ENCODE measurements at places on chromosomes 1 and 21.
A peak's percentile ranks its signal among the peaks of the same experiment; 100 is the strongest.

- H3K27ac ChIP-seq = no peak overlapping the region
- no peak for DNase-seq
- peaks cover 13% of the 10 kb centered on the region for H3K4me1 ChIP-seq
Measured at GRCh38 chr1:89898150-89898549, 77.3 kb downstream of the LRRC8D start.

GRCh38 chr1:179141592-179142251 is 59.9 kb downstream of the TOR3A start:
- H3K4me1 ChIP-seq = peaks cover 5% of the 10 kb centered on the region
- DNase-seq = no peak
- no peaks in the 10 kb centered on the region for H3K36me3 ChIP-seq
- H3K27me3 ChIP-seq = no peaks in the 10 kb centered on the region
- H3K4me3 ChIP-seq = no peak overlapping the region

GRCh38 chr1:64459743-64460142 is 10.2 kb upstream of the CACHD1 start:
- no peak for DNase-seq
- H3K27ac ChIP-seq = no peak overlapping the region
- no peaks in the 10 kb centered on the region for H3K4me1 ChIP-seq
- no peaks in the 10 kb centered on the region for H3K27me3 ChIP-seq
- H3K4me3 ChIP-seq = no peak overlapping the region
- H3K36me3 ChIP-seq = no peaks in the 10 kb centered on the region

DNA sequence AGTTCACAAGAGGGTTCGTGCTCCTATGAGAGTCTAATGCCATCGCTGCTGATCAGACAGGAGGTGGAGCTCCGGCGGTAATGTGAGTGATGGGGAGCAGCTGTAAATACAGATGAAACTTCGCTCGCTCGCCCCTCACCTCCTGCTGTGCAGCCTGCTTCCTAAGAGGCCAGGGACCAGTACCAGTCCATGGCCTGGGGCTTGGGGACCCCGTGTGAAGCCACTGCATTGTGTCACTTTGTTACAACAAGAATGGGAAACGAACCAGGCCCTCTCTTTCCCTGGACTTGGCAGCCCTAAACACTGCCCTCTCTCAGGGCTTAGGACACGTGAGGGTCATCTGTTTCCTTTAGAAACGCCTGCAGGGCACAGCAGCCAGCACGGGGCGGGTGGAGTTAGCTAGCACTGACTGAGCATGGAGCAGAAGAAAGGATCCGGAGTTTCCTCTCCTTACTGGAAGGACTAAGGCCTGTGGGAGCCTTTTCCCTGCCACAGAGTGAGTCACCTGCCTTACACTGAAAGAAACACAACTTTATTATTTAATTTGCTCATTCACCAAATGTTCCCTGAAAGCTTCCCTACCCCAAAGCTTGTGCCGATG is 185.2 kb upstream of the TMEM51 start:
- H3K4me1 ChIP-seq = peaks cover 49% of the 10 kb centered on the region
- peak; percentile 85 for DNase-seq
- no peaks in the 10 kb centered on the region for H3K27me3 ChIP-seq
- H3K36me3 ChIP-seq = no peaks in the 10 kb centered on the region

- no peaks in the 10 kb centered on the region for H3K27me3 ChIP-seq
- no peaks in the 10 kb centered on the region for H3K36me3 ChIP-seq
- no peak overlapping the region for H3K27ac ChIP-seq
Measured at GRCh38 chr1:163928069-163928468, 606.3 kb downstream of the NUF2 start.

DNA sequence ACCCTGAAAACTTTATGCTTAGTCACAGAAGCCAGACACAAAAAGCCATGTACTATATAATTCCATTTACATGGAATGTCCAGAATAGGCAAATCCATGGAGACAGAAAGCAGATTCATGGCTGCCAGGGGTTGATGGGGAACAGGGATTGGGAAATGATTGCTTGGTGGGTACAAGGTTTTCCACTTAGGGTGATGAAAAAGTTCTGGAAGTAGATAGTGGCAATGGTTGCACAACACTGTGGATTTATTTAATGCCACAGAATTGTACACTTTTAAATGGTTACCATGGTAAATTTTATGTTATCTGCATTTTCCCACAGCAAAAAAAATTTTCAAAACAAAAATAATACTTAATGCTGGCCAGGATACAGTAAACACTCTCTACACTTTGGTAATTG is 40.6 kb downstream of the ENAH start:
- no peaks in the 10 kb centered on the region for H3K27me3 ChIP-seq
- no peak overlapping the region for H3K27ac ChIP-seq
- no peak overlapping the region for H3K4me3 ChIP-seq
- DNase-seq = no peak
- peaks cover 27% of the 10 kb centered on the region for H3K4me1 ChIP-seq

- no peak overlapping the region for H3K4me3 ChIP-seq
- no peak for DNase-seq
- no peaks in the 10 kb centered on the region for H3K4me1 ChIP-seq
- peaks cover 17% of the 10 kb centered on the region for H3K27me3 ChIP-seq
Measured at GRCh38 chr21:44726826-44727225, 15.5 kb upstream of the TSPEAR start.

GRCh38 chr1:167502719-167503462 is 15.4 kb downstream of the CD247 start:
- no peak overlapping the region for H3K4me3 ChIP-seq
- no peaks in the 10 kb centered on the region for H3K4me1 ChIP-seq
- H3K27ac ChIP-seq = no peak overlapping the region
- no peak for DNase-seq
- H3K36me3 ChIP-seq = no peaks in the 10 kb centered on the region

- no peaks in the 10 kb centered on the region for H3K27me3 ChIP-seq
- no peak for DNase-seq
- H3K4me1 ChIP-seq = peaks cover 29% of the 10 kb centered on the region
- H3K27ac ChIP-seq = no peak overlapping the region
- H3K36me3 ChIP-seq = no peaks in the 10 kb centered on the region
Measured at GRCh38 chr1:229209386-229209785, 61.5 kb upstream of the RAB4A start.

DNA sequence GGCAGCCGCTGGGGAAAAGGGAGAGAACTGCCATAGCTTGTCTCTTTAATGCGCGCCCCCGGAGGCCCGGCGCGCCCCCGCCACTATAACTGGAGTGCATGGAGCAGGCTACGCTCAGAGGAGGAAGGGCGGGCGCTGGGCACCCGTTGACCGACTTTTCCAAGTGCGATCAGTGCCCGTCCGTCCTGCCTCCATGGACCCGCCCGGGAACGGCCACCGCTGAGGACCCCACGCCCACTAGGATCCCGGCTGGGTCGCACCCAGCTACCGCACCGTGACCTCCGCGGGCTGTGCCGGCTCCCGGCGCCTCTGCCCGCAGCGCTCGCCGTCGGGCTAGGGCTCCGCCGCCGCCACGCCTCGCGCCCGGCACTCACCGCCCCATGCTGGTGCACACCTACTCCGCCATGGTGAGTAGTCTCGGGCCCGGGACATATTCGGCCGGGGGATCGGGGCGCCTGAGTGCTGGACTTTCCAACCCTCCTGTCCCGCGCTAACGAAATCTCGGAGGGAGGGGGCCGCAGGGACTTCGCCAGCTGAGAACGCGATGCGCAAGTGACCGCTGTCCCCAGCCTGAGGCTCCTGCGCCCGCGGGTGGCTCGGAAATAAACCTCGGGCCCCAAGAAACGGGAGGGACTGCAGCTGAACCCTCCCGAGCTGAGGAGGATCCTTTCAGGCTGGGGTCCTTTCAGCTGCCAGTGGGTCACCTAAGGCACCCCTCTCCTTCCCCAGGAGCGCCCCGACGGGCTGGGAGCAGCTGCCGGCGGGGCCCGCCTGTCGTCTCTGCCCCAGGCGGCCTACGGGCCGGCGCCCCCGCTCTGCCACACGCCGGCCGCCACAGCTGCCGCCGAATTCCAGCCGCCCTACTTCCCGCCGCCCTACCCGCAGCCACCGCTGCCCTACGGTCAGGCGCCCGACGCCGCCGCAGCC is at the start of gene TFAP2E:
TSS of gene TFAP2E (plus strand) at position 117 of the 927 bp plus-strand sequence. CDS start at position 381, 264 bp downstream.
- peaks cover 31% of the 10 kb centered on the region for H3K4me1 ChIP-seq
- DNase-seq = no peak
- peaks cover 31% of the 10 kb centered on the region for H3K27me3 ChIP-seq
- H3K36me3 ChIP-seq = no peaks in the 10 kb centered on the region
- no peak within 1 kb of the TSS for H3K27ac ChIP-seq
- peak within 1 kb of the TSS; percentile 62 for H3K4me3 ChIP-seq

- DNase-seq = no peak
- no peaks in the 10 kb centered on the region for H3K27me3 ChIP-seq
- no peak overlapping the region for H3K4me3 ChIP-seq
- H3K36me3 ChIP-seq = no peaks in the 10 kb centered on the region
- no peaks in the 10 kb centered on the region for H3K4me1 ChIP-seq
Measured at GRCh38 chr1:203422116-203422515, 53.5 kb upstream of the PRELP start.

- no peaks in the 10 kb centered on the region for H3K4me1 ChIP-seq
- DNase-seq = no peak
- no peak overlapping the region for H3K4me3 ChIP-seq
Measured at GRCh38 chr1:221439747-221440501, 302.0 kb downstream of the DUSP10 start.

GRCh38 chr1:160122978-160123495 is 7.5 kb downstream of the ATP1A2 start:
- H3K27ac ChIP-seq = no peak overlapping the region
- no peaks in the 10 kb centered on the region for H3K36me3 ChIP-seq
- H3K27me3 ChIP-seq = no peaks in the 10 kb centered on the region
- no peak overlapping the region for H3K4me3 ChIP-seq
- H3K4me1 ChIP-seq = no peaks in the 10 kb centered on the region

- H3K27me3 ChIP-seq = no peaks in the 10 kb centered on the region
- H3K36me3 ChIP-seq = no peaks in the 10 kb centered on the region
Measured at GRCh38 chr1:64915381-64916274, 50.7 kb downstream of the JAK1 start.

GRCh38 chr1:53367503-53368313 is 39.8 kb upstream of the LRP8 start:
- no peak overlapping the region for H3K4me3 ChIP-seq
- H3K4me1 ChIP-seq = no peaks in the 10 kb centered on the region
- no peak for DNase-seq
- H3K27ac ChIP-seq = no peak overlapping the region

DNA sequence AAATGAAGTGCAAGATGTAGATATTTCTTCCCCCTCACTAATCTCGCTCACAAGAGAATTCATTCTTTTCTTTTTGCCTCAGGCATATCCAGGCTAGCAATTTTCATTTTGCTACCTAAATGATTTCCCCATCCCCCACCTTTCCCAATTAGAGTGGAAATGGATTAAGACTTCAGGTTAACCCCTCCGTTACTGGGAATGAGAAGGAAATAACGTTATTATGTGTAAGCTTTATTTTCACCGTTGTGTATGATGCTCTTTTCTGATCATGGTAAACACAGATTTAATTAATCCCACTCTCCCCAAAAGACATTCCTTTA is 143.9 kb downstream of the RUNX1 start:
- peaks cover 15% of the 10 kb centered on the region for H3K27me3 ChIP-seq
- no peak overlapping the region for H3K27ac ChIP-seq
- no peak for DNase-seq
- H3K36me3 ChIP-seq = no peaks in the 10 kb centered on the region

- H3K27me3 ChIP-seq = no peaks in the 10 kb centered on the region
- H3K36me3 ChIP-seq = no peaks in the 10 kb centered on the region
- H3K27ac ChIP-seq = no peak overlapping the region
- H3K4me1 ChIP-seq = no peaks in the 10 kb centered on the region
- no peak for DNase-seq
- no peak overlapping the region for H3K4me3 ChIP-seq
Measured at GRCh38 chr1:71093938-71094337, 13.1 kb upstream of the ZRANB2 start.

DNA sequence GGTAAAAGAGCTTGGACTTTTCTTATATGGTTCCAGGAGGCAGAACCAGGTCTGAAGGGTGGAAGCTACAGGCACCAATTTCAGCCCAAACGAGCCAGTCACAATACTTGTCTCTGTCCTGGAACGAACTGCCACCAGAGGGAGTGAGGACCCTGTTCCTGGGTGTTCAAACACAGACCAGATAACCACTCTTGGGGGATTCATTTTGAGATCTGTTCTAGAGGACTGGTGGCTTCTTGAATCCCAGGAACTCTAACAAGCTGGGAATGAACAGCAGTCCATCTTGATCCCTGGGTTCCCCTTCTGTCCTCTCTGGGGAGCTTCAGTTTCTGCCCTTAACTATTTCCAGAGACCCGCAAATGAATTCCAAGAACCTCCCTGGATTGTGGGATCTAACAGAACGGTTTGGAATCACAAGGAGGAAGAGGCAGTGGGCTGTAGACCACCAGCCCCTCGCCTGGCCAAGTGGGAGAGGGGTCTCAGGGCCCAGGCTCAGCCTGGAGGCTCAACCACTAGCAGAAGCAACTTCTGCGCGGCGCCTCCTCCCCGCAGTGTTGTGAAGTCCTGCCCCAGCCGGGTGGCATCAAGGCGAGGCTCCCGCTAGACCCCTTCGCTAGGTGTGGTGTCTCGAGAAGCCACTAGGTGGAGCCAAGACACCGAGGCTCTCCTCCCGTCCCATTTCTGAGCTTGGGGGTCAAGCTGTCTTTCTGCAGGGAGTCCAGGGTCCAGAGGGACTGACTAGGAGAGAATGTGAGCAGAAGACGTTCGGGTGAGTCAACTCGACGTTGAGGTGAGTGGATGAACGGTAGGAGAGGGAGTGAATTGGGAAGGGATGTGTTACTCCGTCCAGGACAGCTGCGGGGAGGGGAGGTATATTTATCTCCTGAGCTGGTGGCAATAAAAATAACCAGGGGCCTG is 12.1 kb upstream of the NES start:
- H3K36me3 ChIP-seq = no peaks in the 10 kb centered on the region
- peaks cover 7% of the 10 kb centered on the region for H3K4me1 ChIP-seq
- DNase-seq = peak; percentile 88

DNA sequence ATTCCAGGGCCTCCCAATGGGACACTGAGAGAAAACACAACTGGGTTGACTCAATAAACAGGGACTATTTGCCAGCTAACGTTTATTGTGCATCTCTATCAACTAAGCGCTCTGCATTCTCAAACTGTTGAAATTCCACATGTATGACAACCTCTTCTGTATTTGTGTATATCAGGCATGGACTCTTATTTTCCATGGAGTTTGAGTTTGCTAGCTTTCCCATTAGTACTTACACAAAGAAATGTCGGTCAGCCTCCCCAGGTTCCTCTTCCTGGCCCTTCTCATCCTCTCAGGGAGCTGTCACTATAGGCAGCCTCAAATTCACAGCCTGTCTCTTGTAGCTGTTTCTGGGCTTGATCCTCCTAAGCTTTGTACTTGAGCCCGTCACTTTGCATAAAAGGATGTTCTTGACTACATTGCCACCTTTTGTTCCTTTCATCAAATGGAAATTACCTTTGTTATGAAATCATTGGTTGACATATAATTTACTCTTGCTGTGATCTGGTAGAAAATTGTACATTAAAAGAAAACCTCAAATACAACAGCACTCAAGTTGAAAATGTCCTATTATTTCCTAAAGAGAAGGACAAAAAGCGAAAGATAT is 60.0 kb upstream of the NTPCR start:
- H3K4me1 ChIP-seq = no peaks in the 10 kb centered on the region
- no peak for DNase-seq
- no peaks in the 10 kb centered on the region for H3K27me3 ChIP-seq
- no peaks in the 10 kb centered on the region for H3K36me3 ChIP-seq
- no peak overlapping the region for H3K4me3 ChIP-seq

Measured in adrenal gland (tissue), 19 donors.